BE2C (cell line): ENCODE measurements at places on chromosomes 6 and 20.
A peak's percentile ranks its signal among the peaks of the same experiment; 100 is the strongest.

- no peak for DNase-seq
Measured at GRCh38 chr6:168062346-168063289, 16.4 kb downstream of the FRMD1 start.

DNA sequence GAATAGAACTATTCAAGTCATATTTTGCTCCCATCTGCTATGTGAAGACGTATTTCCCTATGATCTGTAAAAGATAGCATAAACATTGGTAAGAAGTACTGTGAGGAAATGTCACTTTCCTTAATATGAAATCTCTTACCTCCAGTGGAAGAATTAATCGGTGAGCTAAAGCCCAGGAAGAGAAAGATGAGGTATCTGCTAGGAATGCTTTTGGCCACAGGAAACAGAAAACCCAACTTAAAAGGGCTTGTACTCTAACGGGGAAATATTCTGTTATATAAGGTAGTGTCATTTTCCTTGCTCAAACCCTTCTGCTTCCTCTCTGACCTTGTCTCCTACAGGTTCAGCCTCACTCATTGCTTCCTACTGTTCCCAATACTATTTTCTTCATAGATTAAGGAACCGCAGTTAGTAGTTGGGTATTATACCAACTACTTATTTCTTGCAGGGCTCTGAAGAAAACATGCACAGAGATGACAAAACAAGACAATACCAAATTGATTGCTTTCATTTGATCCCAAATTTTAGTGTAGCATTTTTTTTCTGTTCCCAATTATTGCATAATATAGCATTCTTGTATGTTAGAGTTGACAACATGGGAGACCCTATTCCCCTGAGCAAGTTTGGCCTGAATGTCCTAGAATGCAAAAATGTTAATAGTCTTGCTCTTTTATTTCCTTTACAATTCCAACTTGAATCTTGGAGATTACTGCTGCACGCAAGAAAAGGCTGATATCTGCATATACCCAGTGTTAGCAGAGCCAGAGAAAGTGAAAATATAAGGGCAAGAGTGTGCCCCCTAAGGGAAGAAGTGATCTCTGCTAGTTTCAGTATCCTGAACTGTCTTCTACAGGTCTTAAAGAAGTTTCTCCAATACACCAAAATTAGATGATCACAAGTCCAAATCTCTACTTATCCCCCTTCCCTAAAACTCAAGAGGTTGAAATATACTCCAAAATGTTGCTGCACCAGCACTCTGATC, 65.3 kb downstream of the AFG1L start:
- DNase-seq: no peak

DNA sequence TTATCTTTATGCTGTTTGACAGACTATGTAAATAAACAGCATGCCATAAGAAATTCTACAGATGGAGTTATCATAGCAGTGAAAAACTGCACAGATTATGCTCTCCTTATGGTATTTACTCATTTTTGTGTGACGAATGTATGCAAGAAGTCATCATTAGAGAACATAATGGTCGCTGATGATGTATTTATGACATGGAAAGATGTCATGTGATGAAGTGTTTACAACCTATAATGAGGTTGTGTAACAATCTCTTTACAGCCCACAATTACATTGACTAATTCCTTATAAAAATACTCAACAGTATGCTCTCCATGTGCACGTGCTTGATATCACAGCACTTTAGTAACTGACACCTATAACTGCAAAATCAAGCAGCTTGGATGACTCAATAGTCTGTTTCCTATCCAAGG, 192.4 kb downstream of the BMP2 start:
- no peak for DNase-seq

- no peak for DNase-seq
Measured at GRCh38 chr6:83976871-83977270, 56.7 kb upstream of the MRAP2 start.

- DNase-seq: no peak
Measured at GRCh38 chr20:35192118-35192872, 20.4 kb downstream of the PROCR start.

GRCh38 chr6:39209911-39210310, 19.4 kb downstream of the KCNK5 start:
- no peak for DNase-seq

GRCh38 chr6:149273318-149273717, 44.2 kb upstream of the TAB2 start:
- no peak for DNase-seq

DNA sequence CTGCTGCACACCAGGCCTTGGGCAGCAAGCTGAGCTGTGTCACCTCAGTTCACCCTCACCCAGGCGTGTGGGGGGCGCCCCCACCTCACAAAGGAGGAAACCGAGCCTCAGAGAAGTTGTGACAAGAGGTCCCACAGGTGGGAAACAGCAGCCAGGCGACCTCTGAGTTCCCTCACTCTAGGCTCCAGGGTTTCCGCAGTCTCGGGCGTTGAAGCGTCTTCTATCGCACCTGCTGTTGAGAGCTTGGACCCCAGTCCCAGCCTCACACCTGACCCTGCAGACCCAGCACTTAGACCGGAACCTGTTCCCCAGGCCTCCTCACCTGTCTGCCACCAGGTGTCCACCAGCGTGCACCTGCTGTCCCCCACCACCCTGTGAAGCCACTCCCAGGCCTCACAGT, 22.3 kb upstream of the APMAP start:
- no peak for DNase-seq

GRCh38 chr20:36045373-36045714, 77.0 kb downstream of the CNBD2 start:
- DNase-seq: no peak

DNA sequence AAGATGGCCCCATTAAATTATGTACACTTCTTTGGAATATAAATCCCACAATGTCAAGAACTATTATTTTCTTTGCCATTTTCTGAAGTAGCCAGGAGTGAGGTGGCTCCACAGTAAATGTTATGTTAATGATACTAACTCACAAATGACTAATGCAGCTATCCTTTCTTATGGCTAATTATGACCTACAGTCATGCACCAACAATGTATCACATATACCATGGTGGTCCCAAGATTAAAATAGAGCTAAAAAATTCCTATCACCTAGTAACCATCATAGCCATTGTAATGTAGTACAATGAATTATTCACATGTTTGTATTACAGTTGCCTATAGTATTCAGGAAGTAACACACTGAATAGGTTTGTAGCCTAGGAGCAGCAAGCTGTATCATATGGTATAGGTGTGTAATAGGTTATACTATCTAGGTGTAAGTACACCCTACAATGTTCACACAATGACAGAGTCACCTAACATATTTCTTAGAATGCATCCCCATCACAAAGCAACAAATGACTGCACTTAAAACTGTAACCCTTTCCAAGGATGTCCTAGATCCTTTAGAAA, 15.3 kb downstream of the ECHDC1 start:
- no peak for DNase-seq

DNA sequence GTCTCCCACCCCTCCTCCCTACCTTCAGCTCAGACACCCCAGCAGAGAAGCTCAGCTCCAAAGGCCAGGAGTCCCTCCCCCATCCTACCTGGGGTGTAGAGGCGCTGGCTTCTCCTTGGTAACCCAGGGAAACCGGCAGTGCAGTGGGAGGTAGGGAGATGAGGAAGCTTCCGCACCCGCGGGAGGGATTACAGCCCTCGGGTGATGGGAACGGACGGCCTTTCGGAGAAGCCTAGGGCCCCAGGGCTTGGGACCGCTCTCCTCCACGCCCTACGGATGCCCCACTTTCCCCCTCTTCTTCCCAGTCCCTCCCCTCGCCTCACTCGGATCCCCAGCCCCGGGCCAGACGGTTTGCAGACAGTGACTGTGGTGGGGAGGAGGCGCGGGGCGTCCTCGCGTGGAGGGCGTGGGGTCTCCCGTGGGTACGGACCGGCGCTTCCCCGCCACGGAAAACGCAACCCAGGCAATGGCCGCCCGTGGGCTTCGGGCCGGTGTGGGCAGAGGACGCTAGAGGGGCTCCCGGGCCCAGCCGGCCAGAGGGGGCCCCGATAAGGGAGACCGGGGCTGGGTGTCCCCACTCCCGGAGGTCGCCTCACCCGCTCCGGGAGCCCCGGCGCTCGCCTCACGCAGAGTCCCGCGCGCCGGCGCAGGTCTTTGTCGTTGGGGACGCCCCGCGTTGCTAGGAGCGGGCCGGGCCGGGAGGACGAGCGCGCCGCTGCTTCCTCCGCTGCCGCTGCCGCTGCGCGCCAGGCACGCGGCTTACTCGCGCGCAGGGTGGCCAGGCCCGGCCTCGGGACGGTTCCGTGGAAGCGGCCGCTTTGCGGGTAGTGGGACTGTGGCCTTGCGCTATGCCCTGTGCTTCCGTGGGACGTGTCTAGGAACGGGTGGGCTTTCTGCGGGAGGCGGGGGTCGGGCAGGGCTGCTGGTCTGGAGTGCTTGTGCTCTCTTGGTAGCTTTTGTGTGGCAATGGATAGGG, 15.8 kb downstream of the AARS2 start:
- peak; percentile 74 for DNase-seq

DNA sequence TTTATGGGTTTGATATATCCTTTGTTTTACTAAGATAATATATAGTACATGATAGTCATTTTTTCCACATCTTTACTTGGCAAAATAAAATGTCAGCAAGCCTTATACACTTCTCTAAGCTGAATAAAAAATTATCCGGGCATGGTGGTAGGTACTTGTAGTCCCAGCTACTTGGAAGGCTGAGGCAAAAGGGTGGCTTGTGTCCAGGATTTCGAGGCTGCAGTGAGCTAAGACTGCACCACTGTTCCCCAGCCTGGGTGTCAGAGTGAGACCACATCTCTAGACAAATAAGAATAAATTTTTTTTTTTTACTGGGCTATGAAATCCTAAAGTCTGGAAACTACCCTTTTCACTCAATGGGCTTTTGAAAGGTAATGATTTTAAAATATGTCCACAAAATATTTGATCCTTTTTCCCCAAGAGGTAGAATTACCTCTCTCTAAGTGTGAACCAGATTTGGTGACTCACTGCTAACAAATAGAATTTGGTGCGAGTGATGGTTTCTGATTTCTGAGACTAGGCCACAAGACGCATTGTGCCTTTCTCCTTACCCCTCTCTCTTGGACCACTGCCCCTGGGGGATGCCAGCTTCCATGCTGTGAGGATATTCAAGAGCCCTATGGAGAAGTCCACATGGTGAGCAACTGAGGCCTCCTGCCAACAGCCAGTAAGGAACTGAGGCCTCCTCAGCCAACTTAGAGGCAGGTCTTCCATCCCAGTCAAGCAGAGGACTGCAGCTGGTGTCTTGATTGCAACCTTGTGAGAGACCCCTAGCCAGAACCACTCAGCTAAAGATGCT, 84.2 kb upstream of the ZNFX1 start:
- no peak for DNase-seq

GRCh38 chr6:2917801-2918445, 14.8 kb upstream of the SERPINB9 start:
- no peak for DNase-seq

DNA sequence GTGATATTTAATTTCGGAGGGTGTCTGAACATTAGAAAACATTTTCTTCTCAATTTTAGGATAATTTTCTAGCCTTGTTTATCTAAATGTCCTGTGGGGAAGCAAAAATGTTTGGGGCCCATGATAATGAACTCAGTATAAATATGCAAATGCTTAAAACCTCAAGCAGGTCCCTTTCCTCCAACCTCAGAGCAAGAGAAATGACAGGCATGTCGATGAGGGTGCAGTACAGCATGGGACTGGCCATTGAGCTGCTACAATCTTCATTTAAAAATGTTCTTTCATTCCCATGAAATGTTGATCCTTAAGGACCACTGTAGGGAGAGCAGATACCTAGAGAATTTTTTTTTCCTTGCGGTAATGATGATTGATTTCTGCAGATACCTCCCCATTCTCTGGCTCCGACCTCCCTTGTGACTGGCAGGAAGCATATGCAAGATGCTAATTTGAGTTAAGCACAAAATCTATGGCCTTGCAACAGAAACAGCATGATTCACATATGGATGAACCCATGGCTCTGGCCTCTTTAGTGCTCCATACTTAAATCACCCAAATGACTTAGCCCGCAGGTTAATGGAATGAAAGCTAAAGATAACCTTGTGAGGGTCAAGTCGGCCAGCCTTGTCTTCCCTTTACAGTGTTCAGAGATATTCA, 243.3 kb downstream of the SOX4 start:
- peak; percentile 26 for DNase-seq

DNA sequence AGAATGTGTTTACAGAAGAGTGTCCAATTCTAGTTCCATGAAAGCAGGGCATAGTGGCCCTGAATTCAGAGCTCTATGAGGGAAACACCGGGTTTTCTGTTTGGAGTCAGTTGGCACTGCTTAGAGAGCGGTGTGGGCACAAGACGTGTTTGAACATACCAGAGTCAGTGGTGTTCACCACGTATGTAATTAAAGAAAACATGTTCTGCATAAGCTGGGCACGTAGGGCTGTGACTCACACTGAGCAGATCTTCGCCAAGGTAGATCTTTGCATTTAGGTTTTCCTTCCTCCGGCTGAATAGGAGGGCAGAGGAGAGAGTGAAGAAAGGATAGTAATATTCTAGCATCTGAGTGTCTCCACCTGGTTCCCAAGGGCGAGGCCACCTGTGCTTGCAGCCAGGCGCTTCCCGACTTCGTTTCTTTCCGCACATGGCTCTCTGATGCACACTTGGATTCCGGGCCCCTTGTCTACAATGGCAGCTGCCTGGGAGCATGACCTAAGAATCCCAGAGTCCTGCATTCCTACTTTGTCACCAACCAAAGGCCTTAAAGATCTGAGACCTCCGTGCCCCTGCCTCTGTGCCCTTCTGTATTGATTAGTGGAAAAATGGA, 136.2 kb downstream of the ERMARD start:
- DNase-seq: no peak

GRCh38 chr6:138454981-138455706, 44.1 kb downstream of the NHSL1 start:
- DNase-seq: no peak

GRCh38 chr6:33749401-33749800, 2.7 kb upstream of the IP6K3 start:
- DNase-seq: no peak

DNA sequence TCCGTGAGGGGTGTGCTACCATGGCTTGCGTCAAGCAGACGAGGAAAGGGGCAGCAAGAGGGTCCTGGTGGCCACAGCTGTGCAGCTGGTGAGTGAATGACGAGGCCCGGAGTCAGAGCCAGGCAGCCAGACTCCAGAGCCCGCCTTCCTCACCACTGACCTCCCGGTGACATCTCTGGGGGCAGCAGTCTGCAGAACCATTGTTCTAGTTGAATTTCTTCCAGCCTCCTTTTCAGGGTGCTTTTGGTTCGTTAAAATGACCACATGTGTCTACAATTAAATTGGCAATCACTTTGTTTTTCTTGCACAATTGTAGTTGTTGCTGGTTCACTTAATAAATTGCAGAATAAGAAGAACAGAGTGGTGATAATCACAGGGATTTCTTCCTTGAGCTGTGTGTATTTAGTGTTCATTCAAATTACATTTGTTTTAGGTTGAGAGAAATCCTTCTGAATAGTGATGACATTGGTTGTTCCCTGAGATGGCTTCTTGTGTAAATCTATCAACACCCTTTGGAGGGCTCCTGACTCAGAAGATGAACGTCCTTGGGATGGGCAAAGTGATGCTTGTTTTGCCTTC, 96.4 kb downstream of the TULP4 start:
- DNase-seq: peak; percentile 71
